ENCODE measurements at places on chromosomes 2 and 18.

DNA sequence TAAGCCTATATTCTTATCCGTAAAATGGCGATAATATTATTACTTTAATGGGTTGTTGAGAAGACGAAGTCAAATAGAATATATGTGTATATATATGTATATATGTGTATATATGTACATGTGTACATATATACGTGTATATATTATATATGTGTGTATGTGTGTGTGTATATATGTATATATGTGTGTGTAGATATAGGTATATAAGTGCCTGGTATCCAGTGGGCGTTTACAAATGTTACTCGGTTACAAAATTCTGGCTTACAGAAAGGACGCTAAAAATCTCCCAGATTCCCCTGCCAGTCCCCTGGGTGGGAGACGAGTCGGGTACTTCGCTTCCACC, 295 bp upstream of the MTX2 start:
- no peak for DNase-seq

GRCh38 chr18:40849886-40850285, 1105.1 kb upstream of the PIK3C3 start:
- no peak for DNase-seq

DNA sequence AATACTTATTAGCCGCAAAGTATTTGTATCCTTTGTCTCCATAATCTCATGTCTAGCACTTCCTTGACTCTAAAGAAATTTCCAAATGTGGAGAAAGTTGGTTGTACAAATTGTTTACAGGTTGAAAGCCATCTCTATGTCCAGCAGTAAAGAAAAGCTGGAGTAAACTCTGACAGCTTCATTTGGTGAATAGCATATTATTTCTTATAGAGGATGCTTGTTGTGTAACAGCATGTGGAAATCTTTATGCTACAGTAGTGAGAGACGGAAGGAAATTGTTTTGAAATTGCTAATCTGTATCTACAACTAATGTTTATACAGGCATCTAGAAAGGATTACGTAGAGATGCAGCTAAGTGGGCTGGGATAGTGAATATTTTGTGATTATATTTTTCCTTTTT, 78.5 kb downstream of the UGGT1 start:
- DNase-seq = no peak

GRCh38 chr2:112885506-112885902, 25.5 kb upstream of the IL37 start:
- no peak for DNase-seq

- DNase-seq = no peak
Observed at GRCh38 chr18:41940506-41941215, 14.4 kb upstream of the PIK3C3 start.

DNA sequence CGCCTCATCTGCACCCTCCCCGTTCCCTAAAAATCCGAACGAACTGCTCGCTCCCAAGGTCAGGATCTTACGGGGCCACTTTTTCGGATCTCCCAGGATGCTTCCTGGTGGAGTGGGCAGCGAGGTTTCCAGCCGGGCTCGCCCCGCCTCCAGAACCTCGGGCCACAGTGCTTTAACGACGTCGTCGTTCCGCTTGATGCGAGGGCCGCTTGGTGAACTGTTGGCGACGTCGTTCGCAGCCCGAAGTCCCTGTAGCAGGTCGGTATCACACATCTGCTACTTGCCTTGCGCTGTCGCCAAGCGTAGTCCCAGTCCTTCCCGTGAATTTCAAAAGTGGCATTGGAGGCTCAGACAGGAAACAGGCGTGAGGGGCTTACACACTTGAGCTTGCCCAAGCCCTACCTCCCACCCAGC, 15.3 kb downstream of the EVX2 start:
- no peak for DNase-seq

- DNase-seq = peak; percentile 90
Observed at GRCh38 chr2:231563378-231563961, 29.2 kb upstream of the TEX44 start.

Measured in posterior cingulate gyrus (tissue), 11 donors.